Psoas muscle (tissue), 8 donors: ENCODE measurements at places on chromosomes 1 and 21.

GRCh38 chr1:89894210-89895201 is 73.7 kb downstream of the LRRC8D start:
- no peak for DNase-seq

- DNase-seq, result no peak
Observed at GRCh38 chr1:26237230-26237966, 3.4 kb downstream of the CEP85 start.

DNA sequence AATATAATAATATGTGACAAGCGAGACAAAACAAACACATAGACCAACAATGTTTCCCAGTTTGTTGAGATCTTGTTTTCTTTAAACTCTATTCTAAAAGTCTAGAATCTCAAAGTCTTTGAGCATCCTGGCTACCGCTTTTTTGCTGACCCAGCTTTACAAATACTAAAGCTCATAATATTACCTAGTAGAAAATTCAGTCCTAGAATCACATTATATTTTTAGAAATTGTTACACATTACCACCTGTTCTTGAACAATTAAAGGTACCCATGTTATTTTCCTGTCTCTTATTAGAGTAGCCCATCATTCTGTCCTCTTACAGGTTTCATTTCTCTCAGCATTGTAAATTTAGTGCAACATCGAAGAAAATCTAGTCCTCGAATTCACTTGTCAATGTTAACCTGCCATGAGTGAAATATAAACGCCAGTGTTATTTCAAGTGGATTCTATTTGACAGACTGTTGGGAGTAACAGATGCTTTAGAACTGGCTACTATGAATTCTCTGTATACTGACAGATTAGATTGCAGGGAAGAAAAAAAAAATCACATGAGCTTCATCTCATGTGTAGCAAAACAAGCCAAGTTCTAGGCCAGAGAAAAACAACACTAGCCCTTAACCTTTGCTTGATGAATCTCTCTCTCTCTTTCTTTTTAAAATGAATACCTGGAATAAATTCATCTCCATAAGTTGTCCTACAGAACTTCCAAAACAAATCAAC is 851.2 kb upstream of the ADAMTS5 start:
- DNase-seq, result no peak

DNA sequence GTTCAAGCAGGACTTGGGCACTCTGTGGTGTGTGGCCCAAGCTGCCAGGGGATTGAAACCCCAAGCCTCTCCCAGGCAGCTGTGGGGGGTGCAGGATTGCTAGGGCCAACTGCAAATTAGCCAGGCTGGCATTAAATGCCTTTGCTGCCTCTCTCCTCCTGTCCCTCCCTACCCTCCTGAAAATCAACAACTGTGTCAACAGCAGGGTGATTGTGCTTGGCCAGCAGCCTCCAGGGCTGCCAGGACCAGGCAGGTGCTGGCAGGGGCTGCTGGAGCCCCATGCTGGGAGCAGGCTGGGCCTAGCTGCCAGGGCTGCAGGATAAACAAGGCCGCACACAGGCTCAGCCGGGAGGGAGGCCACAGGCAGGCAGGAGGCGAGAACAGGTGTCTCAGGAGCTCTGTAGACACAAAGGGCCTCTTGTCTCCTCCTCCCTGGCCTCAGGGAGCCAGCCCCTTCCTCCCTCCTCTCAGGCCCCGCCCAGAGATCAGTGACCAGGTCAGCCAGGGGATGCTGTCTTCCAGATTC is 11.4 kb downstream of the SOX13 start:
- DNase-seq, result no peak
